ENCODE measurements at places on chromosomes 5 and 9.
A peak's percentile ranks its signal among the peaks of the same experiment; 100 is the strongest.

DNA sequence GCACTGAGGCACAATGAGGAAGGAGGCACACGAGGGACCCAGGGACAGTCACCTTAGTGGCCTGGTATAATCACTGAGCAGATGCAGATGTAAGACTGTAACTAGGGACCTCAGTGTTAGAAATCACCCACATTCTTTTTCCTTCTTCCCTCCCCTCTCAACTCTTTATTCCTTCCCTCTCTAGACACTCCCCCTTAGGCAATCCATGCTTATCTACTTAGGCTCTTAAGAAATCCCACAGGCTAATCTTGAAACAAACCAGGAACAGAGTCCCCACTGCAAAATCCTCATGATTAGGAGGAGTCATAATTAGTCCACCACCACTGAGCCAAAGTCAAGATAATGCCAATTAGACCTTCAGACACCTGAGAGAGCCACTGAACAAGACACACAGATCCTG, 84.7 kb downstream of the ELAVL2 start:
- DNase-seq: no peak

DNA sequence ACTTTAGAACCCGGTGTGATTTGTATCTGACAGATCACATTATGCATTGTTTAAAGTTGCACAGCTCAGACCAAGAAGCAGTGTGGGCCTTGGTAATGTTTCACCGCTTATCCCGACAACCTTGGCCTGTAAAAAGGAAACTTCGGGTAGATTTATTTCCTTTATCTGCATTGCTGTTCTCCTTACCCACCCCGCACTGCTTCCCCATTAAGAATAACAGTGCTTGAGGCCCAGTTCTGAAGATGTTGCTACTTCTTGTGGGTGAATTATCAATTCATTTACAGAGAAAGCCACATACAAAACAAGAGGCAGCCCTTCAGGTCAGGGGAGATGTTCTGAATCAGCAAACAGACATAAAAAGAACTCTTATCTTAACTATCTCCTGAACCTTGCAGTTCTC, 8.4 kb downstream of the SMARCA2 start:
- no peak for DNase-seq

- DNase-seq: peak; percentile 63
These were observed 1.4 kb downstream of the ZSWIM6 start for GRCh38 chr5:61333321-61333953.

DNA sequence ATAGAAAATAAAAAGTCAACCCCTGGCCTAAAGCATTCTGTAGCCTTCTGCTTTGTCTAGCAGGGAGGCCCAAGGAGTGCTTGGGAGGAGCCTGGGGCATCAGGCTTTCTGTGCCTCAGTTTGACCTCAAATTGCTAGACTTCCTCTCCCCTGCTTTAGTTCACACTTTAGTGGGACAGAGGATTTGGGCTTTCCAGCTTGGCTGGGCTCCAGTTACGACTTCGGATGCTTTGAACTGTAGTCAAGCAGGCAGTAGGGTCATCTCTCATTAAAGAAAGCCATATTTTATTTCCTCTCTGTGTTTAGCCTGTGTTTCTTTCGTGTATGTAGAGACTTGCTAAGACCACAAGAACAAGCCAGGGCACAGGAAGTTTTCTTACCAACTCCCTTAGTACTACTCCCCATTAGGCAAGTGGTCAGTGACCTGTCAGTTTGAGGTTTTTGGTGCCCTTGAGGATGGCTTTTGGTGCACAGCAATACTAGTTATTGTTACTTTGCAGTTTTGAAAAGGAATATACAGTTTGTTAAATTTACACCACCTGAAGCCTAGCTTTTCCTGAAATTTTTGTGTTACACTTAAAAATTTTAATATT, 334.7 kb downstream of the NDUFS4 start:
- no peak for DNase-seq

- DNase-seq: no peak
These were observed 16.2 kb downstream of the SEC61B start for GRCh38 chr9:99238331-99238730.
